ENCODE measurements at places on chromosomes 7 and 10.

DNA sequence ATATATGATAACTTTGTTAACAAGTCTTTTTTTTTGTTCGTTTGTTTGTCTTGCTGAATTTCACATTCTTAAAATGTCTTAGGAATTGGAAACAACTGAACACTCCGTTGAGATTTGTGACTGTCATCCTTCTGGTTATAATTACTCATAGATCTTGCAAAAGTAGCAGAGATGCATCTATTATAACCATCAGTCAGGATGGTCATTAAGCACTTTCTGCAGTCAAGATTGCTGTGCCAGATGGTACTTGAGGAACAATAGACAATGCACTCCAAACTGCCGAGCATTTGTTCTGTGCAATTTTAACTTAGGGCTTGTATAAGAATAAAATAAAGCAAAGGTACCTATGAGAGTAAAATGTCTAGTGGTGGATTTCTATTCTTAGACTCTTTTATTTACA is 710.1 kb upstream of the KCND2 start:
- DNase-seq: no peak

- no peak for DNase-seq
Measured at GRCh38 chr10:1963341-1963740, 226.0 kb upstream of the ADARB2 start.

GRCh38 chr10:43138757-43139241 is 554 bp downstream of the CSGALNACT2 start:
- DNase-seq: peak; percentile 76

DNA sequence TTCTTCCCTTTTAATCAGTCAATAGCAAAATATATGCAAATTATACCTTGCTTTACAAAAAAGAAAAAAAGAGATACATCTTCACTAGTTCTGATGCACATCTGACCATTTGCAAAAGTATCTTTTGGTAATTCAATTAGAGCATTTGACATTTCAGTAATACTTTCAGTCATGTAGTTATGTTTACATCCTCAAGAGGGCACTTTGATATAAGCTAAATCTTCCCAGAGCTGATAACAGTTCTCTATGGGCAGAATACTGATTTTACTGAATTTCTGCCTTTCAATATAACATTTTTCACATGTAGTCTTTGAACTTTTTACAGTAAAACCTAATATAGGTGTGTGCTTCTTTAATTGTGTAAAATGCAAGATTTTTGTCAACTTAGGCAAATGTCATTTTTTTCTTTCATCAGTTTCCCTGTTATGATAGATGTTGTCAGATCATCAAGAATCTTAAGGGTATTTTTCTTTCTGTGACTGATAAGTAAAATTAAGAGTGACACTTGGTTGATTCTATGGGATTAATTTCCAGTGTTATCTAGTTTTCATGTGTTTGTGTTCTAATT is 703.5 kb upstream of the SEMA3D start:
- no peak for DNase-seq

DNA sequence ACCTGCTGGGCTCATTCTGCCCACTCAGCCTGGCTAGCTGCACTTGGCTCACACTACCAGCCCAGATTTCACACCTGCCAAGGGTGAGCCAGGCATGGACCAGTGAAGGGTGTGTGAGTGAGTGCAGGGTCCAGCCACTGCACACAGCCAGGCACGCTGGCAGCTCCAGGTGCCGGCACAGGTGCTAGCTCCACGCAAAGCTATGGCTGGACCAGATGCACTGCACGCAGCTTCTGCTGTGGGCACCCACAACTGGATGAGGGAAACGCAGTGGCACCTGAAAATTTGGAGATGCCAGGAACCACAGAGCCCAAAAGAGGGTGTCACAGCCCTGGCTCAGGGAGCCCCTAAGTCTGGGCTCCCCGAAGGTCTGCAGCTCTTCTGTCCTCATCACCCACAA is 24.9 kb upstream of the TES start:
- DNase-seq: no peak

- DNase-seq: no peak
Measured at GRCh38 chr7:92898798-92899197, 62.4 kb upstream of the CDK6 start.

DNA sequence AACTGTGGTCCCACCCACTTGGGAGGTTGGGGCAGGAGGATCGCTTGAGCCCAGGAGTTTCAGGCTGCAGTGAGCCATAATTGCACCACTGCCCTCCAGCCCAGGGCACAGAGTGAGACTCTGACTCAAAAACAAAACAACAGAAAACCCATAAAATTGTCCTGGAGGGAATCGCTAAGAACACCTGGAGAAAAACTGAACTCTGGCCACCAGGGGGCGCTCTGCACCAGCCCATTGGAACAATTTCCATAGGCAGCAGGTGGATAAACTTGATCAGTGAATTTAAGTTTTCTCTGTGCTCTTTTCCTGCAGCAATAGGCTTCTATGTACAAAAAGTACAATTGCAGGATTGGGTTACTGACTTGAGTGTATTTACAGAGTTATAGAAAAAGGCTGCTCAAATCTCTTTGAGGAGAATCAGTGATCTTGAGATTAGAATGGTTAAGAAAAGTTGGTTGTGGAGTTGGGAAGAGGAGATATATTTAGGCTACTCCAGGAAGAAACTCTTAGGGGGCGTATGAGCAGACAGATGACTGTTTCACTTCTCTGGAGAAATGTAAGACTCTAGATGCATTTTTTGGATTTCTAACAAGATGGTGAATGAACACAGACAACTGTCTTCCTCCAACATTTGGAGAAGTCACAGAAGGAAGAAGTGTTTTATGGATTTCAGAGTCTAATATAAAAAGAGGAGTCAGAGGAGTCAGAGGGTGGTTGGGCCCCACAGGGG is 274.9 kb upstream of the GALNT17 start:
- peak; percentile 58 for DNase-seq

- DNase-seq: no peak
Measured at GRCh38 chr7:106190589-106191330, 78.6 kb upstream of the SYPL1 start.

Measured in CD8-positive, alpha-beta memory T cell (primary cell).